Aorta (tissue), 5 donors: ENCODE measurements at places on chromosomes 2 and 18. TPM values are rescaled to one million over a fixed set of nuclear protein-coding genes. Genes with fewer than 3 reads are reported as not detected.

REEP1 gene
- 36.3 TPM for total RNA-seq

- no peak for DNase-seq
Observed at GRCh38 chr18:41922841-41923240, 32.2 kb upstream of the PIK3C3 start.

GYPC gene
- 79.5 TPM for total RNA-seq

DNA sequence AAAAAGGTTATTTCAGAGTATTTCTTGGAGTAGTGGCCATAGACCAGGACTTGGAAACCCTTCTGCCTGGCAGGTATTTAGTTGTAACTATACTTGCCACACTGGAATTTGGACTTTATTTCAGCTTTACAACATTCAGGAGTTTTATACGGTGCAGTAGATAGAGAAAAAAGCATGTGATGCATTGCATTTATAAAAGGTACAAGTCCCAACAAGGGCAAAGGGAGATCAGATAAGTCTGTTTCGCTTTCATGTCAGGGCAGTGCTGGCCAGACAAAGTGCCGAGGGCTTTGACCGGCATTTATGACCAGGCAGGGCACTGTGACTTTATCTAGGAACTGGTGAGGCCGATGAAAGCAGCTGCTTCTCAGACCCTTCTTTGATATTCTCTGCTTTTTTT lies 145.4 kb downstream of the RTN4 start:
- DNase-seq, result no peak

NAT8 gene
- total RNA-seq, result not detected

DNA sequence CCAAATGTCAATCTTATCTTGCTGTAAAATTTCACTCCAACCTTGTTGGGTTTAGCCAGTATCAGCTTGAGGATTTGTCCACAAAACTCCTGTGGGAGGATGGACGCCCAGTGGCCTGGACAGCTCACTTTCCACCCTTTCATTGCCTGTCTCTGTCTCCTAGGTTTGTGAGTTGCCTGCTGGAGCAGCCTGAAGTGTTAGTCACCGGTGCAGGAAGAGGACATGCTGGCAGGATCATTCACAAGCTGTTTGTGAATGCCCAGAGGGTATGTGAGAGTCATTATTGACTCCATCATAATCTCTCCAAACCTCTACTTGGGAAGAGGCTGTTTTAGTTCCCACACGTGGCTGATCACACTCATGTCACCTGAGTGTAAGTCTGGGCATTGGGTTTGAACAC lies 112.3 kb downstream of the RAB3GAP1 start:
- DNase-seq, result no peak

DNA sequence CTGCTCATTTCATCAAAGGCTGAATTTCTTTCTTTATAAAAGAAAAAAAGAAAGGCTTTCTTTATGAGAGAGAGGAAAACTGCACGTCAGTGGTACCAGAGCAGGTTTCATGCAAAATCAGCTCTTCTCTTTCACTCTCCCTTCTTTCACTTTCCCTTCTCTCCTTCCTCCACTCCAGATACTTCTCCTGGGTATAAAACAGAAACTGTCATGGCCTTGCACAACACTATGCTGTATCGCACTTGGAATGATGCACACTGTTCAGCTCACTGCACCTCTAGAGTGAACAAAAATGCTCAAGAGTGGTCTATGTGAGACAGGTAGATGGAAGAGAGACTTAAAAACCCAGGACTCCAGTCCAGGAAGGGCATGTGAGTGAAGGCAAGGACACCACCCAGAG lies 73.8 kb downstream of the KLF7 start:
- no peak for DNase-seq

MARCO gene
- total RNA-seq, result 29.2 TPM

- DNase-seq, result no peak
Observed at GRCh38 chr2:37379881-37380296, 35.5 kb downstream of the QPCT start.

GRCh38 chr18:36456622-36457021 lies 159.1 kb downstream of the FHOD3 start:
- DNase-seq, result no peak
